ENCODE measurements at places on chromosomes 13 and 19.

DNA sequence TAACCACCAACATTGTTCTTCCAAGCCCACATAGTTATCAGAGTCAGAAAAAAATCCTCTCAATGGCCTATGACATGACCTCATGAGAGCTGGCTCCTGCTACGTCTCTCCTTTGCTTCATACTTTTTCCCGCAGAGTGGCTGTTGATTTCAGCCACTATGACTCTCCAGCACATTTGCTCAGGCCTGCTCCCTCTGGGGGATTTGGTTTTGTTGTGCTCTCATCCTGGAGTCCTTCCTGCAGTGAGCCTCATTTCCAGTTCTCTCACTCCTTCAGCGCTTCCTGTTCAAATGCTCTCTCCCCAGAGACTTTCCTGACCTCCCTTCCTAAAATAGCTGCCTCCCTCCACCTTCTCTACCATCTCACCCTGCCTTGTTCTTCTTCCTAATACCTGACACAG is 72.0 kb upstream of the USP29 start:
- DNase-seq = no peak

DNA sequence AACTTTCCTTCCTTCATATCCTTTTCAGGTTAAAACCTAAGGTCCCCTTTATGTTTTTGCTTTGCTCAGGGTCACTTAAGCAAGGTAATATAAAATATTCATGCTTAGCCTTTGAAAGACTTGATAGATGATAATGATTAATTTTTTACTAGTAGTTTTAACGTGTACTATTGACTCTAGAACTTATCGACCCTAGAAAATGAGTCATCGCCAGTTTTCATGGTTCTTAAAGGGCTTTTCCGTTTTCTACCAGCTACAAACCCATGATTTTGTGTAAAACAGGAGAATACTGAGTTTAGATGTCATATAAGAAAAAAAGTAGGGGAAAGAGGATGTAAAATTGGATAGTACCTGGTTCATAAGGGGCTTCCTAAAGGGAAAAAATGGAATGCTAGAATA is 75.7 kb downstream of the DHRS12 start:
- no peak for DNase-seq

DNA sequence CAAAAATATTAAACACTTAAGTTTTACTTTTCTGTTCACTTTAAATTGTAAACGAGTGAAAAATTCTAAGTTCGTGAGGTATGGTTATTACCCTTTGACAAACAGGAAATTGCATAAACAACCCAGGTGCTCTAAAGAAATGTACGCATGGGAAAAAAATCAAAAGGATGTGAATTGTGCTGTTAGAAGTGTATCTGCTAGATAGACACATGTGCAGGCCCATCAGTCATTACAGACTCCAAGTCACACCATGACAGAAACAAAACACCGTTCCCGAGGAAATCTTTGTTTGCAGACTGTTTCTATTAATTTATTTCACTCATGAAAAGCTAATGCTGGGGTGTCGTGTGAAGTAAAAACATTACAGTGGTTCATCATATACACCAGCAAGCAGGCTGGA is 17.0 kb upstream of the DOCK9 start:
- no peak for DNase-seq

GRCh38 chr19:39127812-39128515 is 2.4 kb downstream of the PAK4 start:
- DNase-seq = no peak

GRCh38 chr19:50943074-50943828 is 9.6 kb downstream of the KLK5 start:
- no peak for DNase-seq

- no peak for DNase-seq
Measured at GRCh38 chr13:91357613-91358386, 10.3 kb downstream of the MIR17HG start.

DNA sequence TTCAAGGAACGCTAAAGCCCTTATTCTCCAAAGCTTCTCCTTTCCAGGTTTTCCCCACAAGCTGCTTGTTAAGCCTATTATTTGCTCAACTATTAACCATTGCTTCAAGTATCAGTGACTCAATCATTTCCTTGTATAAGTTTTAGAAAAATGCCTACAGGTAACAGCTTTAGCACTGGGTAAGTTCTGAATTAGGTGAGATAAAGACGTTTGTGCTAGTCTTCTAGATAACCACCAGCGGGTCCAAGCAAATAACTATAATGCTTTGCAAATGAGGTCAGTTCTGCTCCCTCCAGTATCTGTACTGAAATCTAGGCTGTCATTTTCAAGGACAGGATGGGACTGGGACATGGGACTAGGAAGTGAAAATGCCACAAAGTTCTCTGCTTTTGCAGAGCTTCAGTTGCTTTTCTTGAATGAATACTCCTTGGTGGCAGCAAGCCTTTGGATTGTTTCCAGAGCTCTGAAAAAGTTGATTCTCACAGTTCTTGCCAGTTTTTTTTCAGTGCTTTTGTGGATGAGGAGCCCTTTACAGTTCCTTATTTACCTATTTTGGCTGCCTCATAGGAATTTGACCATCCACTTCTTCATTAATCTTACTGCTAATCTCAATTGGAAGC is 1487.7 kb downstream of the EFNB2 start:
- no peak for DNase-seq

- DNase-seq = no peak
Measured at GRCh38 chr19:39150235-39150634, 24.6 kb downstream of the PAK4 start.

- peak; percentile 21 for DNase-seq
Measured at GRCh38 chr13:45718063-45718462, 15.9 kb downstream of the CBY2 start.

GRCh38 chr13:50309882-50310594 is 294.8 kb downstream of the KCNRG start:
- no peak for DNase-seq

DNA sequence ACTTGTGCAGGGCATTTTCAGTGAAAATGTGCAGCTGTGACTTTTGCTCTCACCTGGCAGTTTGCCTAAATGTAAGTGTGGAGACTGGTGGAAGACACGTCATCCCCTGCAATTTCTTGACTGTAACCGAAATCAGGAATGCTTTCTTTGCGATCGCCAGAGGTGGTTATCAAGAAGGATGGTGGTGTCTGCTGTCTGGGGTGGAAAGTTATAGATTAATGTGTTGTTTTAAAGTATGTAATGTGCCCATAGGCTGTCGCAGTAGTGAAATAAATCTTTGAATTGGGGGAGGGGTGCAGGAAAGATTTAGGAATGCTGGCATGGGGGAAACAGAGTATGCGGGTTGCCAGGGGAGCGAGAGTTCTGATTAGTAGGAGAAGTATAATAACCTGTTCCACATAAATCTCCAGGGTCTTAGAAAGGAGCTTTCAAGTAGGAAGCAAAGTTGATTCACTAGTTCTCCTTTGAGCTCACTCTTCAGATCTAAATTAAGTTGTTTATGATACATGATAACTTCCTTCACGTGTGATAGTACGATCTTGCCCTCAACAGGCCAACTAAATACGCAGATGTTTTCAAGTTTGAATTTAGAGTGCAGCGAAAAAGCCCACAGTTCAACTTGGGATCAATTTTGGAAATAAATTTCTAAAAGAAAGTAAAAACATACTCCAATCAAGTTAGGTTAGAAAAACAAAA is 1520.0 kb upstream of the SLC10A2 start:
- no peak for DNase-seq

DNA sequence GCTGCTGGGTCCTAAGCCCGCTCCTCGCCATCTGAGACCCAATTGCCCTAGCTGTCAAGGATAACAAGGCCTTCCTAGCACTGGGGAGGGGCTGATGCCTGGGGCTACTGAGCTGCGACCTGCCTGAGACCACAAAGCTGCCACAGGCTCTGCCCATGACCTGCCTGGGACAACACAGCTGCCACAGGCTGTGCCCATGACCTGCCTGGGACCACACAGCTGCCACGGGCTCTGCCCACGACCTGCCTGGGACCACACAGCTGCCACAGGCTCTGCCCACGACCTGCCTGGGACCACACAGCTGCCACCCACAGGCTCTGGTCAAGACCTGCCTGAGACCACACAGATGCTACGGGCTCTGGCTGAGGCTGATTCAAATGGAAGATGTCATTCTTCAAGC is 54.8 kb downstream of the EPS15L1 start:
- DNase-seq = no peak

- DNase-seq = peak; percentile 95
Measured at GRCh38 chr13:106471957-106472543, 63.4 kb downstream of the EFNB2 start.

- DNase-seq = peak; percentile 66
Measured at GRCh38 chr19:41746593-41747227, 8.6 kb upstream of the CEACAM6 start.

DNA sequence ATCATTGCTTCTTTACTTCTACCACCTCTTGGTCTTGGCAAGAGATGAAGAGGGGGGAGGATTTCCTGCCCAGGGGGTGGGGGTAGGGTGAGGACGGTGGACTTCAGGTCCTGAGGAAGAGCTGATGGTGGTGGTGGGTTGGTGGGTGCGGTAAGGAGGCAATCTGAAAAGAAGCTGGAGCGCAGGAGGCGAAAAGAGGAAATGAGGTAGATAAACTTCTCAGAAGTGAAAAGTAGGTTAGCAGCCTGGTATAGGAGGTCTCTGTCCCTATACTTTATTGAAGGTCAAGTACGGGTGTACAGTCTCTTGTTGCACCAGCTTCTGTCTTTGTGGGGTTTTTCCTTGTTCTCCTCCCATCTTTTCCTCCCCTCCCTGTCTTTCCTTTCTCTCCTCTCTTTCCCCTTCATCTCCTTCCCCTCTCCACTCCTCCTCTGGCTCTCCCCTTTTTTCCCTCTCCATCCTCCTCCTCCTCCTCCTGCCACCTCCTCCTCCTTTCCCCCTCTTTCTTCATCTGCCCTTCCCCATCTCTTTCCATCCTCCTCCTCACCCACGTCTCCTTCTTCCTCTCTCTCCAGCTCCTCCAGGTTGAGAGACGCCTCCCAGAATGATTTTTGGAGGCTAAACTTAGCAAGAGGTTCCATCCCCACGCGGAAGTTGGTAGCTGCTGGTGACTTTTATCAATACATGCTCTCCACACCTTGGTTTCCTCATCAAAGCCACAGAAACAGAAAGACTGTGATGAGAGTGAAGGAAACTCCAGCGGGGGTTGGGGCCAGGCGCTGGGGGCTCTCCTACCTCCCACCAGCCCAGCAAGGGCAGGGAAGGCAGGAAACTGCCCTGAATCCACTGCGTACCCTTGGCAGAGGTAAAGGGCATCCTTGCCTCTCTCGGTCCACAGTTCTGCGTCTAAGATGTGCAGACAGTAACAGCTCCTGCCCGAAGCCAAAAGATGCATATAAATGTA is 15.3 kb downstream of the TNFSF14 start:
- DNase-seq = no peak

GRCh38 chr13:24511019-24511815 is 1.4 kb downstream of the PARP4 start:
- peak; percentile 73 for DNase-seq

- DNase-seq = no peak
Measured at GRCh38 chr13:59476366-59476765, 687.4 kb downstream of the DIAPH3 start.

DNA sequence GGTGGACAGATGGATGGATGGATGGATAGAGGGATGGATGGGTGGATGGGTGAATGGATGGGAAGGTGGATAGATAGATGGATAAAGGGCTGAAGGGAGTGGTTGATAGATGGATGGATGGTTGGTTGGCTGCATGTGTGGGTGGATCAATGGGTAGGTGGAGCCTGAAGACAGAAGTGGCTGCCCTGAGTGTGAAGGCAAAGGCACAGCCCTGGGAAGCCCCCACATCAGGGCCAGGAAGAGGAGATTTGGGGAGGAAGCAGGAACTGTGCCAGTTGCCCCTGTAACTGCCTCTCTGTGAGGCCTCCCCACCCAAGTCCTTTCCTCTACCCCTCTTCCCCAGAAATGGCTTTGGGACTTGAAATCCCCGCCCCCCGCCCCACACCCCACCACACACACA is 43.4 kb upstream of the NFIC start:
- no peak for DNase-seq

GRCh38 chr19:48683349-48683748 is 10.5 kb upstream of the NTN5 start:
- no peak for DNase-seq

DNA sequence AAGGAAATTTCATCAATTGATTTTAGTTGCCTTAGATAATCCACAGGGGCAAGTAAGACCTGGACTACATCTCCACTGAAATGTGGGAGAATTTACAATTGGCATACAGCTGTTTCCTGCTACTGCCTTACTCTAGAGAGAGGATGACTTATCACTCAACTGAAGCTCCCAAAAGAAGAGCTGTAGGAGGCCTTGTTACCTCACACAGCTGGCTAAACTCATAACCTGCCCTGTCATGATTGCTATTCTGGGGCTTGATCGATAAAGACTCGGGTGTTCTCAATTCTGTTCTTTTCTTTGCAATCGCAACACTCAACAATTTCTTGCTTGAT is 1396.4 kb downstream of the EFNB2 start:
- no peak for DNase-seq

DNA sequence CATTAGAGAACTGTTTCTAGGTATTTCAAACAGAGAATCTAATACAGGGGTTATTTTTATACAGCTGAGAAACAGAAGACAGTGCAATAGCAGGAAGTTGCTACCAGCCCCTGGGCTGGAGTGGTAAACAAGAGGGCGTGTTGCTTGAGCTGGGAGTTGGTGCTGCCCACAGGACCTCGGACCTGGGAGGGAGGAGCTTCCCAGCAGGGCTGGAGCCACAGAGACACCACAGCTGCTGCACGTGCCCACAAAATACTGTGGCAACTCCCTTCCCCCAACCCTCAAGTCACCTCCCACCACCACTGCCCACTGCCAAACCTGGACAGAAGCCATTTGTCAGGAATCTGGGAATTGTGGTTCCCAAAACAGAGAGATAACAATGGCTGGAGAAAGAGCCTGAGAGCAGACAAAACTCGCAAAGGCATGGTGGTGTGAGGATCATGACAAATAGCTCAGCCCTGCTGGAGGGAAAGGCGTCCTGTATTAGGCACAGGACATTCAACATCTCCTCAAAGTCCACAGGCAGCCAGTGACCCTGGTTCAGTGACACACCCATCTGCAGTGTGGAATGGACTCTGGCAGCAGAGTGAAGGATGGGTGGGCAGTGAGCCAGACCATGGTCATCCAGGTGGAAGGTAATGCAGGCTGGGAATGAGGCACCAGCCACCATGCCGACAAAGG is 57.2 kb downstream of the SPATA13 start:
- no peak for DNase-seq

DNA sequence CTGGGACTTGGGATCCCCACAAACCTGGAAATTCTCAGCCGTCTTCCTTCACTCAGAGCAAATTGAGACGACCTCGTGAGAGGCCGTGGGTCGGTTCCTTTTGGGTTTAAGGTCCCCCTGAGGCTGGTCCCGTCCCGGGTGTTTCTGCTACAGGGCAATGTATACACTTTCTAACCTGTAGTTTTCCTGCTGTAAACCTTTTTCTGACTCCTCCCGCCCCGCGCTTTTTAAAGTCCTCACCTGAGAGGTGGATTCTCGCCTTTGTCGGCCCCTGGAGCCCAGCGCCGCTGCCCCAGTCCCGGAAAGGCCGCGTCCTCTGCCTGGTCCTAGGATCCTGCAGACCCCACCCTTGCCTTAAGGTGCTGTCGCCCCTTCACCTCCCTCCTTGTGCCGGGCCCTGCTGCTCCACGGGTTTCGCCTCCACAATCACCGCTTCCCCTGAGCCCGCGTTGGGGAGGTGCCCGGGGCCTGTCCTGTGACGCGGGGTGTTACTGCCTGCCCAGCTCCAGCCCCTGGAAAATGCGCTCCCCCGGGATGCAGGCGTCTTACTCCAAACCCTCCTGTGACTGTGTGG is 391 bp downstream of the ZNF761 start:
- DNase-seq = peak; percentile 22

GRCh38 chr13:43728421-43728820 is 58.4 kb downstream of the ENOX1 start:
- no peak for DNase-seq

All from AG20443 (cell line).